ENCODE measurements at places on chromosomes 7 and 10. TPM values are rescaled to one million over a fixed set of nuclear protein-coding genes. Genes with fewer than 3 reads are reported as not detected.
A peak's percentile ranks its signal among the peaks of the same experiment; 100 is the strongest.

- DNase-seq, result no peak
These were observed 47.2 kb downstream of the CAMK1D start for GRCh38 chr10:12396567-12396966.

DNA sequence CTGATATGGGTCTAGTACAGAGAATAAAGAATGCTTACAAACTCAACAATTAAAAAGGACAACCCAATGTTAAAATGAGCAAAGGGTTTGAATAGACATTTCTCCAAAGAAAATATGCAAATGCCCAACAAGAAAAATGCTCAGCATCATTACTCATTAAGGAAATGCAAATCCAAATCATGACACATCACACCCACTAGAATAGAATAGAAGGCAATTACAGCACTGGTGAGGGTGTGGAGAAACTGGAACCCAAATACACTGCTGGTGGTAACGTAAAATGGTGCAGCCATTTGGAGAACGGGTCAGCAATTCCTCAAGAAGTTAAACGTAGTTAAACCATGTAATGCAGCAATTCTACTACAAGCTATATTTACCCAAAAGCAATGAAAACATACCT, 53.8 kb downstream of the KDM7A start:
- DNase-seq, result no peak

DNA sequence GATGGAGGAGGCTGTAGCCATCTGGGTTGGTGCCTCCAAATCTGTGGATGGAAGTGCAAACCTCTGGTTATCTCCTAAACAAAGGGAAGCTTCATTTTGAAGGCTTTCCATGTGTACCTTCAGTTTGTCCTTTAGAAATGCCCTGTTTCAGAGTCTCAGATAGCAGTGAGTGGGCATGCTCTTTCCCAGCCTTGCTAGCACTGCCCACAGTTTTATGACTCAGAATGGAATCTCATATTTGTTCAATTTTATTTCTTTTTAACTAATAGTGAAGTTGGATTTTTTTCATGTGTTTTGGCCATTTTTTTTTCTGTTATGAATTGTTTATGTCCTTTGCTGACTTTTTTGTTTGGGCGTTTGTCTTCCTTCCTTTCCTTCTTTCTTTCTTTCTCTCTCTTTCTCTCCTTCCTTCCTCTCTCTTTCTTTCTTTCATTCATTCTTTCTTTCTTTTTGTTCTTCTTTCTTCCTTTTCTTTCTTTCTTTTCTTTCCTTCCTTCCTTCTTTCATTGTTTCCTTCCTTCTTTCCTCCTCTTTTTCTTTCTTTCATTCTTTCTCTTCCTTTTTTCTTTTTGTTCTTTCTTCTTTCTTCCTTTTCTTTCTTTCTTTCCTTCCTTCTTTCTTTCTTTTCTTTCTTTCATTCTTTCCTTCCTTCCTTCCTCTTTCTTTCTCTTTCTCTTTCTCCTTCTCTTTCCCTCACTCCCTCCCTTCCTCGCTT, 25.6 kb downstream of the PRF1 start:
- no peak for DNase-seq

Gene KAZALD1
- 10.0 TPM for polyA plus RNA-seq

Gene PRPS1L1
- polyA plus RNA-seq, result not detected

Gene GPC2
- polyA plus RNA-seq, result 14.0 TPM

- DNase-seq, result no peak
These were observed 81.2 kb downstream of the GRK5 start for GRCh38 chr10:119288574-119289001.

DNA sequence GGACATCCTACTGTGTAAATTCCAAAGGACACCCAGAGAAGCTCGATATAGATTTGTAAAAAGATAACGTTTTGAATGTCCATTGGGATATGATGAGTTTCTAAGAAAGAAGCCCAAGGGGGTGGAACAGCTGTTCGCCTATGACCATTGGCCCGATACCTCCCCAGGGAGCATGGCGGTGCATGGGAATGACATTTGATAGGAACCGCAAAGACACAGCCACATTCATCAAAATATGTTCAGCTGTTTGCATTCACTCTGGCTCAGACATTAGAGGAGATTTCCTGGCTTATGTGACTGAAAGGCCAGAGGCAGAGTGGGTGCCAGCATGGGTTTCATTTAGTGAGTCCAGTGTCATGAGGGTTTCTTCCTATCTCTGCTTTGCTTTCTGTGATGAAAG, 56.0 kb upstream of the BAIAP2L1 start:
- DNase-seq, result no peak

DNA sequence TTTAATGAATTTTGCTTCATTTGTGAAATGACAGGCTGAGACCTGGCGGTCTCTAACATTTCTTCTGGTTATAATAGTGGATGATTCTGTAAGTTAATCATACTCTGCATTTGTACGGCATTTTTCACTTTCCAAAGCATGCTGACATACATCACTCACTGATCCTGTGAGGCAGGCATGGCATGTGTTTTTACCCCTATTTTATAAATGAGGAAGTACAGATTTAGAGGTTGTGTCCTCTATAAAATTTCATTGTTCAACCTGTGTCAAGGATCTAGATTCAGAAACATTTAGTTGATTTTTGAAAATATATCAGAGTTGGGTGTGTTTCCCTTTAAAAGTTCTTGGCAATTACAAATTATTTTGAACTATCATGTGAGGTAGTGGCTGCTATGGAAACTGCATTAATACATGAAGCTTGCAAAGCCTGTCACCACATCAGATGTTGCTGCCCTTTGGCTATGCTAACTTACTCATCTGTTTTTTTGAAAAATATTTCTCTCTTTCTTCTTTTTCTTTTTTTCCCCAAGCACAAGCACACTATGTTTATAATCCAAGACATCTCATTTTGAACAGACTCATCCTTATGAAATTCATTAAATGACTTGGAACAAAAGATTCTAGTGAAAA, 172.7 kb downstream of the GNAI1 start:
- no peak for DNase-seq

GRCh38 chr10:98041352-98042043, 11.1 kb upstream of the CRTAC1 start:
- no peak for DNase-seq

- DNase-seq, result no peak
These were observed 71.5 kb upstream of the FAM13C start for GRCh38 chr10:59433720-59434428.

Gene CALHM1
- 0.08 TPM for polyA plus RNA-seq

Gene STYXL1
- 48.4 TPM for polyA plus RNA-seq

DNA sequence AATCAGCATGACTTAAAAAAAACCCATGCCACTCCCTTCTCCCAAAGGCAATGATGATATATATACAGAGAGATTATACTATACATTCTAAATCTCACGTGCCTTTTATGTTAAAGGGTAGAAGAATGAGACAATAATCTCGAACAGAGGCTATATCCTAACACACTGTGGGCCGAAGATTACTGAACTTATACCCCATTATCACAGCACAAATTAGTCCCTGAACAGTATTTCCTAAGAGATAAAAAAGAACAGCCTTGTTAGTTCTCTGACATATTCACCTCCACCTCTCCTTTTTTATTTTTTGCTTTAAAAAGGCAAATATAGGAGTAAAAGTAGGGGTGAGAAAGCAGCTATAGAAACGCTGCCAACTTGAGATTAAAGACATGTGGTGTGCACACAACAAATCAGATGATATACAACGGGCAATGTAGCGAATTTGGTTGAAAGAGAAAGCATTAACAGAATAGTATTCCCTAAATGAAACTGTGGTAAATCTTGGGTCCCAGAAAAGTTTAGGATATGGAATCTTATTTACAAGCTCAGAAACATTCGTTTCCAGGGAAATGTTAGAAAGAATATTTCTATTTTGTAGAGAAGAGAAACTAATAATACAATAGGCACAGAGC, 69.5 kb downstream of the JMJD1C start:
- no peak for DNase-seq

GRCh38 chr7:9621927-9622326, 1188.5 kb downstream of the NXPH1 start:
- no peak for DNase-seq

GRCh38 chr7:100888291-100888987, 1.1 kb downstream of the UFSP1 start:
- no peak for DNase-seq

- DNase-seq, result no peak
These were observed 326.8 kb upstream of the VSTM2A start for GRCh38 chr7:54215424-54215823.

Gene PCLO
- 10.8 TPM for polyA plus RNA-seq

GRCh38 chr10:63438506-63439498, 27.0 kb downstream of the JMJD1C start:
- DNase-seq, result no peak

Gene BMPR1A
- polyA plus RNA-seq, result 78.6 TPM

GRCh38 chr7:70347463-70348254, 749.4 kb downstream of the AUTS2 start:
- no peak for DNase-seq

Gene XRCC2
- 7.1 TPM for polyA plus RNA-seq

GRCh38 chr10:96502561-96503282, 11.0 kb downstream of the TLL2 start:
- peak; percentile 8 for DNase-seq

Gene RINT1
- 26.9 TPM for polyA plus RNA-seq

GRCh38 chr7:78523930-78524329, 725.4 kb downstream of the PHTF2 start:
- DNase-seq, result no peak

DNA sequence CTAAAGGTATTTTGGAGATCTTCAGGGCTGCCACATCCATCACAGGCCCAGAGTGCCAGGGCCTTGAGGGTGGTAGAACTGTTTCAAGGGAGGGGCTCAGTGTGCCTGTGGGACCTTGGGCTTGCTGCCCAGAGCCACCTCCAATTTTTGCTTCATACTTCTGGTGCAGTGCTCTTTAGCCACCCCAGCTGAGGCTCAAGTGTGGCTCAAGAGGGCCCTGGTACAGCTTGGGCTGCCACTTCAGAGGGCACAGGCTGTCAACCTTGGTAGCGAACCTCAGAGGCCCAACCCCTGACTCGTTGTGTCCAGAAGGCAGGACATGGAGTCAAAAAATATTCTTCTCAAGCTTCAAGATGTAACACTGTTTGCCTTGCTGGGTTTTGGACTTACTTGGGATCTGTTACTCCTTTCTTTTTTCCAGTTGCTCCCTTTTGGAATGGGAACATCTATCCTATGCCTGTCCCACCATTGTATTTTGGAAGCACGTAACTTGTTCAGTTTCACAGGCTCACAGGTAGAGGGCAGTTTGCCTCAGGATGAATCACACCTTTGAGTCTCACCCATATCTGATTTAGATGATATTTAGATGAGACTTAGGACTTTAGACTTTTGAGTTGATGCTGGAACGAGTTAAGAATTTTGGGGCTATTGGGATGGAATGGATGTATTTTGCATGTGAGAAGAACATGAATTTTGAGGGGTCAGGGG, 224.8 kb downstream of the RPS24 start:
- DNase-seq, result no peak

DNA sequence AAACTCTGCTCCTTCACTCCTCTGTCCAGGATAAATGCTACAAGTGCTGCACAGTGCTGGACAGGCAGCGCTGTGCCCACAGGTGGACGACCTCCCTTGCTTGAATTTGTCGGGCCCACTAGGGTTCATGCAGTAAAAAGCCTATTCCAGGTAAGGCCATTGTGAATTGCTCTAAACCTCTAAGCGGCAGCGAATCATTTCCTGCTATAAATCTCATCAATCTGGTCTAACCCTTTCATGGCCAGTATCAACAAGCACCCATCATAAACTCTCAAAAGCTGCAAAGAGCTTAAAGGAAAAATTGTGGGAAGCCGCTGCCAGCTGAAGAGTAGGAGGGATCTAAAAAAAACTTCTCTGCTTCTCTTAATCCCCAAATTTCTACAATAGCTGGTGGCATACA, 134.2 kb downstream of the SLC25A13 start:
- no peak for DNase-seq

DNA sequence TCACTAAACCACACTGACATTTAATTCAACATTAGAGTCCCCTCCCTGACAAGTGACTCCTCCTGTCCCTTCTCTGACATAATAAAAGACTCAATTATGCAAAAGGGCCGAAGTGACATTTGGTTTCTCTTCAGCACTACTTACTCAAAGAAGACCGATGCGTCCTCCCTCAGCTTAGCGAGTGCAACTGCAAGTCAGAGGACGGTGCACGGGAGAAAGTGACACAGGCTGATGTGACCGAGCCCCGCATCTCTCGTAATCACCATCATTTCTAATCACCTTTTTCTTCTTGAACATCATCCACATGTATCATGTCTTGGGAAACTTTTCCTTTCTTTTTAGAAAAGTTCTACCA, 155.7 kb downstream of the TCERG1L start:
- DNase-seq, result no peak

DNA sequence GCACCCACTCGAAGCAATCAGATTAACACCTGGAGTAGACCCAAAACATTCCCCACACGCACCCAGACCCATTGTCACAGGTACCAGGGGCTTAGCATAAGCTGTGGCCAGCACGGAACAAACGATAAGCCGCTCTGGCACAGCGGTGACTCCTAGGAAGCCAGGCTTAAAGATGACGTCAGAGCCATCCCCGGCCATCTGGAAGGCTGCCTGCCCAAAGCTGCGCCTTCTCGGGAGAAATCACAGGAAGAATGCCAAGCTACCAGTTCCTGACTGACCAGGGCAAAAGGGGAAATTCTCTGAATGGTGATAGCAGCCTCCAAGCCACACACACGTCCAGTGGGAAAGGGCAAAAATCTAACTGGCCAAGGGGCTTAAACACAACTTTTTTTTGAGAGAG, 13.0 kb upstream of the WIPI2 start:
- DNase-seq, result no peak

Gene GPR146
- polyA plus RNA-seq, result 2.8 TPM

Gene TECPR1
- 19.4 TPM for polyA plus RNA-seq

GRCh38 chr7:92115821-92116220, 18.5 kb downstream of the CYP51A1 start:
- DNase-seq, result no peak

DNA sequence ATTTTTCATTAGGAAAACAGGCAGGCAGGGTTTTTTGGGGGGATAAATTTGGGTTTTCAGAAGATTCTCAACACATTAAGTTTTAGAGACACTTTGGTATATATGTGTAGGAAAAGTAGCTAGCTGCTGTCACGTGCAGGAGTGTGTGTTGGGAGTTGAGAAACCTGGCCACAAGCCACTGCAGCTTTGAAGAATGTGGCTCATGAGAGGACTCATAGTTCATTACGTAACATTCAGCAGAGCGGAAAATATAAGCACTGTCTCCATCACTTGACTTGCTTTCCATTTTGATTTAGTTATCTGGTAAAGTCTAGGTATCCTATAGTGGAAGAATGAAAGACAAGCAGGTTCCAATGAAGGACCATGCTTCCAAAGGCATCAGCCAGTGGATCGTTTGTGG, 31.2 kb downstream of the SMNDC1 start:
- DNase-seq, result no peak

DNA sequence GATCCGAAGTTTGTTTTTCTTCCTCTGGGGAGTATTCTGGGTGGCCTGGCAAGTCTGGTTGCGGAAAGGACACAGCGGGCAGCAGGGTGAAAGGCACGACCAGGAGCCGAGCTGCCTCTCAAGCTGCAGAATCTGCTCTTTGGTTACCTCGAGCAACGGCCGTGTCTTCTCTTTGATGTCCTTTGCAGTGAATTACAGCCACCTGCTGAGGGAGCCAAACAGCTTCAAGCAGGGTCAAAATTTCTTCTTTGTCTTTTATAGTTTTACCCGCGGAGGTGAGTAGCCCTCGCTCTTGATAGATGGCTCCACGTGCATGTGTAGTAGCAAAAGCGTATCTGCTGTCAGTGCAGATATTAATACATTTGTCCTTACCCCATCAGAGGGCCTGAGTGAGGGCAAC, 177.3 kb upstream of the MBL2 start:
- DNase-seq, result no peak

Gene PPP1R3A
- polyA plus RNA-seq, result not detected

All from renal cortex interstitium (tissue), 15 donors.